ENCODE measurements at places on chromosomes 3 and 15. TPM values are rescaled to one million over a fixed set of nuclear protein-coding genes. Genes with fewer than 3 reads are reported as not detected.

ARL14 gene
- not detected for total RNA-seq

NR1D2 gene
- 27.4 TPM for total RNA-seq

CHRNA3 gene
- total RNA-seq = not detected

LYZL4 gene
- not detected for total RNA-seq

FAM174B gene
- 1.4 TPM for total RNA-seq

LRRC58 gene
- total RNA-seq = 18.2 TPM

Measured in smooth muscle cell of bladder (primary cell).